Esophagus squamous epithelium (tissue), 5 donors: ENCODE measurements at places on chromosomes 13 and 19.

DNA sequence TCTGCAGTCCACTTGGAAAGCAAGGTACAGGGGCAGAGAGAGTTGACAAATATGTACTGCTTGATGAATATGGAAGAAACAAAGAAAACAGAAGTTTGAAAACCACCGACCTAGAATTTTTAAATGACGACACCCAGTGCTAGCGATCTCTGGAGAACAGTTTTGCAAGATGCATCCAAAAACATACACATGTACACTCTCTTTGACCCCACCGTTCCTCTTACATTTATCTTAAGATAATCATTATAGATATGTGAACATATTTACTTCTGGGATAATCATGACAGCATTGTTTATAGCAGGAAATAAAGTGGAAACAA is 40.8 kb upstream of the IGSF23 start:
- no peak for DNase-seq

- no peak for DNase-seq
These were observed 56.1 kb downstream of the MRPL57 start for GRCh38 chr13:21232599-21232998.

DNA sequence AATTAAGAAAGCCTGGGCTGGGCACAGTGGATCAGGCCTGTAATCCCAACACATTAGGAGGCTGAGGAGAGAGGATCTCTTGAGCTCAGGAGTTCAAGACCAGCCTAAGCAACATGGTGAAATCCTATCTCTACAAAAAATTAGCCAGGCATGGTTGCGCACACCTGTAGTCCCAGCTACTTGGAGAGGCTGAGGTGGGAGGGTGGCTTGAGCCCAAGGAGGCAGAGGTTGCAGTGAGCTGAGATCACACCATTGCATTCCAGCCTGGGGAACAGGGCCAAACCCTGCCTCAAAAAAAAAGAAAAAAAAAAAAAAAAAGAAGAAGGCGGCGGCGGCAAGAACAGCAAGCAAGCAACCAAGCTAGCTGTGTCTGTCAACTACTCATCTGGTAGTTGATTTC is 26.7 kb downstream of the TSC22D1 start:
- no peak for DNase-seq

- DNase-seq, result no peak
These were observed 129.8 kb downstream of the KCTD12 start for GRCh38 chr13:76756451-76756850.

DNA sequence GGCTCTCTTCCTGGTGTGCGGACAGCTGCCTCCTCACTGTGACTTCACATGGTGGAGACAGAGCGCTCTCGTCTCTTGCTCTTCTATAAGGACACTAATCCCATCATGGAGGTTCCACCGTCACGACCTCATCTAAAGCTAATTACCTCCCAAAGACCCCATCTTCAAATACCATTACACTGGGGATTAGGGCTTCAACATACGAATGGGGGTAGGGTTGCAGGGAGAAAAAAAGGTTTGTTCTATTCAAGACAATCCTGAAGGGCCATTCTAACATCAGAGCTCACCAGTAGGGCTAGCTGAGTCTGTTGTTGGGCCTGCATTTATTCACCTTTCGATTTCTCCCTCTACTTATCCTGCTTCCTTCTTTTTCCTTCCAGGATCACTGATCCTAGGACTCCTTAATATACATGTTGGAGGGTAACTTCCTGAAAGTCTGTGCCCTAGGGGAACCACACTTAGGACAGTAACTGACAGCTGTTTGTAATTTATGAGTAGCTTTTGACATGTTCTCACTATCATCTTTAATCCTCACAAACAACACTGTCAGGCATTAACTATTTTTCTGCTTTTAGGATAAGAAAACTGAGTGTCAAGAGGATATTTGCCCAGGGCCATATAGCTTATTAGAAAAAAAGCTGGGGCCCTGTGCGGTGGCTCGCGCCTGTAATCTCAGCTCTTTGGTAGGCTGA is 18.8 kb upstream of the GTF2F2 start:
- DNase-seq, result no peak
